ENCODE measurements at places on chromosomes 6 and 20.

GRCh38 chr6:106872049-106872448 is 102.5 kb downstream of the CD24 start:
- no peak for DNase-seq

DNA sequence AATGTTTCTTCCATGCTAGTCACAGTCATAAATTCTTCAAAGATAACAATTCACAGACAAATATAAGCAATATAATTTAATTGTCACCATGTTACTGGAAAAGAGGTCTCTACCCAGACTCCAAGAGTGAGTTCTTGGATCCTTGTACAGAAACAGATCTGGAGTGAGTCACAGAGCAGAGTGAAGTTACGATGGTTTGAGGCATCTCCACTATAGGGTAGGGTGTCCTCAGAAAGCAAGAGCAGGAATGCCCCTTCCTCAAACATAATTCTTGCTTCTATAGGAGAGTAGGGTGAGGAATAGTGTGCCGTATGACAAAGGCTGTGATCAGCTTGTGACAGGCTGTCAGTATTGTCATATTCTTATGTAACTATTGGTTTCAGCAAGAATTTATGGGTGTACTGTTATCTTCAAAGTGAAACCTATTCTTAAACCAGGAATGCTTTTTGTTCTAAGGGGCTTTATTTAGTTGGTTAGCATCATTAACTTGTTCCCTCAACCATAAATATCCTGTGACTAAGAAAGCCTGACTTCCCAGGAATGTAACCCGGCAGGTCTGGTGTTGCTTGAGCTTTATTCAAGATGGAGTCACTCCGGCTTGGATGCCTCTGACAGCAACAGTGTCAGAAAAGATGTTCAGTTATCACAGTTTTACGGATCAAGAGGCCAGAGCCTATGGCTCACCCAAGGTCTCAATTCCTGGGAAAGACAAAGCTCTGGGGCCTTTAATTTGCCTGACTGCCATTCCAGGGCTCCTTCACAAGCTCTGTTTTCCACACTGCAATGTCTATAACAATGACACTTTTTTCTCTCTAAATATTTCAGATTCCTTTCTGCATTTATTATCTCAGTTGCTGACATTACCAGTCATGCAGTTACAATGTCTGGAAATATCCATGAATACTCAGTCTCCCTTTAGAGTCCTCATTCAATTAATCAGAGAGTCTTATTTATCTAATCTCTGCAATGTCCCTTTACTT is 298.6 kb downstream of the C6orf118 start:
- DNase-seq = no peak

- no peak for DNase-seq
Observed at GRCh38 chr6:153074761-153075160, 56.3 kb downstream of the RGS17 start.

GRCh38 chr20:38294076-38294591 is 9.8 kb upstream of the BPI start:
- DNase-seq = no peak

DNA sequence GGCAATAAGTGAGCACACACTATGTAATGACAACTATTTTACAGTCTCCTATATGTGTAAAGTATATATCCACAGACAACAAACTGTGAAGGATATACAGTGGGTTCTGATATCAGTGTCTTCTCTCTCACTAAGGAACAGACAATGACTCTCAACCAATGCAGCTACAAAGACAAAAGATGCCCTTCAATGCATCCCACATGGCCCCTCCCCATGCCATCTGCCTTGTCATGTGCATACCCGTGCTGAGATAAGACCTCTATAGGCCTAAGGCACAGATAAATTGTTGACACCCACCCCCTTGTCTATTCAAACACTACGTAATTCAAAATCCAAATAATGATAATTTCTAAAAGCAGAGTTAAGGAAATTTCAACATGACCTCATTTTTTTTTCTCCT is 1123.5 kb upstream of the MAP3K7 start:
- no peak for DNase-seq

GRCh38 chr6:38179300-38179699 is 359.8 kb downstream of the ZFAND3 start:
- DNase-seq = no peak

DNA sequence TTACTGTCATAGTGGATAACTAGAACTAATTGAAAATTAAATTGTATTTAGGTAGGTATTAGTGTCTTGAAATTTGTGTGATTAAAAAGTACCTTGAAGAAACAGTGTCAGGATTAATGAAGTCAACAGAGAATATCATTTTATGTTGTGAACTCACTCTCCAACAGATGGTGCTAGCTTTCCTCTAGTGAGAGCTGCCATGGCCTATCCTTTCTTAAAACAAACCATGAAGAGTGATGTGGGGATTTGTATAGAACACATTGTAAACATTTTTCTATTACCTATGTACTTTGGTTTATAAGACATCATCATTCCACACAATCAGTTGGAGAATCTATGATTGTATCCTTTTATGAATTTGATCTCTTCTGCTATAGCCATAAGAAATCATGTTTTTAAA is 4.8 kb upstream of the SRSF12 start:
- DNase-seq = no peak

- no peak for DNase-seq
Observed at GRCh38 chr6:101935732-101936131, 542.2 kb downstream of the GRIK2 start.

DNA sequence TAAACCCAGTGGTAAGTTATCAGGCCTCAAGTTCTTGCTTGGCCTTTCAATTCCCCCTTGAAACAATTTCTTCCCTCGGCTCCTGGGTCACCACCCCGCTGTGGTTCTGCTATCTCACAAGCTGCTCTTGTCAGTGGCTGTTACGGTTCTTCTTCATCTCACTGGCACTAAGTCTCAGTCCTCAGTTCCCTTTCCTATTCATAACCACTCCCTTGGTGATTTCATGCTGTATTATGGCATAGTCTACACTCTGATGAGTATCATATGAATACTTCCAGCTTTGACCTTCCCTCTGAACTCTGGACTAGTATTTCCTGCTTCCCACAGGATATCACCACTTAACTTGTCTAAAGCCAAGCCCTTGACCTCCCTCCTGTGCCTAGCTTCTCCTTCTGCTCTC is 7.9 kb downstream of the TAAR1 start:
- no peak for DNase-seq

GRCh38 chr6:127481111-127481510 is 21.9 kb upstream of the KIAA0408 start:
- DNase-seq = no peak

- no peak for DNase-seq
Observed at GRCh38 chr6:13289789-13290318, 38.5 kb downstream of the TBC1D7 start.

DNA sequence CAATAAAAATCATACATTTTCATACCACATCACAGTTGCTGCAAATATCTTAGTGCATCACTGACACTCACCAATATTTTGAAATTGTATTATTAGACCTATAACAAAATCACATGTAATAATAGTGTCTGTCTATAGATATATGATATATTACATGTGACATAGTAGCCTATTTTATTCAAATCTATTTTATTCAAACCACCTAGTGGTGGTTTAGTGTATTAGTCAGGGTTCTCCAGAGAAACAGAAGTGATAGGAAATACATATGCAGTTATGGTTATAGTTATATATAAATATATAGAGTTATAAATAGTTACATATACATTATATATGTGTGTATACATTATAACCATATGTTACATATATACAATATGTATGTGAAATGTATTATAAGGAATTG is 366.5 kb upstream of the ARID1B start:
- no peak for DNase-seq

- no peak for DNase-seq
Observed at GRCh38 chr6:81876971-81877370, 124.5 kb upstream of the TENT5A start.

- DNase-seq = no peak
Observed at GRCh38 chr20:63192721-63193120, 23.2 kb downstream of the YTHDF1 start.

DNA sequence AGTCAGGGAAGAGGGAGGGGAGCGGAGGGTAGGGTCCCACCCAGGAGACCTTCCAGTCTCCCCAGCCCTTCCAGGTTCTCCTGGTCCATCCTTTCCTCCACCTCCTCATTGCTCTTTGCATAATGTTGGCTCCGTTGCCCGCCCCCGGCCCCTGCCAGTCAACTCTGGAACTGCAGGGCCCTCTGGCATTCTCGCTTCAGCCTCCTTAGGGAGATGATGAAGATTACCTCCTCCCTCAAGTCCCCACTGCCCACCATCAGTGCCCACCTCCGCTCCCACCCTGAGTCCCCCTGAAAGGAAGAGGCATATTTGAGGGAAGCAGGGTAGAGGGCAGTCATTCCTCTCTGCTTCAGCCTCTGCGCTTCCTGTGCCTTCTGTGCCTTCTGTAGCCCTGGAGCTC is 8.5 kb downstream of the TMEM63B start:
- DNase-seq = no peak

DNA sequence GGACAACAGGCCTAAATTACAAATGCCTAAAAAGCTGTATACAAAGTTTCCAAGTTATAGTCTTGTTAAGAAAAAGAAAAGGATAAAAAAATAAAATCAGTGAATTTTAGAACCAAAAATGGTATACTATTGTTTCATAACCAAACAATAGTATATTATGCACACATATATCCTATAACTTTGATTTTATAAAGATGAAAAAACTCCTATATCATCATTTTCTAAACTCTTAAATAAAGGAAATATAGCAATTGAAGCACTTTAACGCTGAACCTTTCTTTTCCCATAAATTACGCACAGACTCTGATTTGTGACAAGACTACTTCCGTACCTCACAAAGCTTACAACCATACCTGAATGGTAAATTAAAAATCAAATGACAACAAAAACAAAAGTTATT is 35.9 kb upstream of the MCM9 start:
- no peak for DNase-seq

- DNase-seq = peak; percentile 43
Observed at GRCh38 chr6:137415127-137415833, 78.9 kb downstream of the OLIG3 start.

DNA sequence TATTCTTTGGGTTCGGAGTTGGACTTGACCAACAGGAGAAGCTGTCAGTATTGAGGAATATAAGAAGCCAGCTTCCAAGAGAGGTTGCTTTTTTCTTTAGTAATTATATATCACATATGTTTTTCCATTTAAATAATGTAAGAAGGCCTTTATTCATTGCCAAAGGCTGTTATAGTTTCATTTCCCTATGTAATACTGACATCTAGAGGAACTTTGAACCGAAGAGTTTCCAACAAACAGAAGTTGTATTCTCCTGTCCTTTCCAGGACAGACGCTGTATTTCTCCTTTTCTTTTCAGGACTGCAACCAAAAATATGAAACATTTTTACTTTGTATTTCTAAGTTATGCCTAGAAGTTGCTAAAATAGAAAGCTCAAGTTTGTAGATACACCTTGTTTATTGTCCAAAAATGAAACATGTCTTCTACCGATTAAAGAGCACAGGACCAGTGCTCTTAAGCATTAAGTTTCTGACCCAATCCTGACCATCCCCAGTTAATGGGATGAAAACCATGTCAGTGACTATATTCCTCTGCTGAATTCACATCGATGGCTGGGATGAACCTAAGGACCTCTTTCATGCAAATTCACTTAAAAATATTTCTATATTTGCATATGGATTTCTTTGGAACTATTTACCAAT is 55.1 kb downstream of the MYLK4 start:
- DNase-seq = no peak

GRCh38 chr20:23200914-23201313 is 114.8 kb upstream of the CD93 start:
- no peak for DNase-seq

- DNase-seq = no peak
Observed at GRCh38 chr6:37407948-37408347, 25.1 kb upstream of the CMTR1 start.

- DNase-seq = no peak
Observed at GRCh38 chr20:45253261-45253660, 1.1 kb downstream of the SLPI start.

DNA sequence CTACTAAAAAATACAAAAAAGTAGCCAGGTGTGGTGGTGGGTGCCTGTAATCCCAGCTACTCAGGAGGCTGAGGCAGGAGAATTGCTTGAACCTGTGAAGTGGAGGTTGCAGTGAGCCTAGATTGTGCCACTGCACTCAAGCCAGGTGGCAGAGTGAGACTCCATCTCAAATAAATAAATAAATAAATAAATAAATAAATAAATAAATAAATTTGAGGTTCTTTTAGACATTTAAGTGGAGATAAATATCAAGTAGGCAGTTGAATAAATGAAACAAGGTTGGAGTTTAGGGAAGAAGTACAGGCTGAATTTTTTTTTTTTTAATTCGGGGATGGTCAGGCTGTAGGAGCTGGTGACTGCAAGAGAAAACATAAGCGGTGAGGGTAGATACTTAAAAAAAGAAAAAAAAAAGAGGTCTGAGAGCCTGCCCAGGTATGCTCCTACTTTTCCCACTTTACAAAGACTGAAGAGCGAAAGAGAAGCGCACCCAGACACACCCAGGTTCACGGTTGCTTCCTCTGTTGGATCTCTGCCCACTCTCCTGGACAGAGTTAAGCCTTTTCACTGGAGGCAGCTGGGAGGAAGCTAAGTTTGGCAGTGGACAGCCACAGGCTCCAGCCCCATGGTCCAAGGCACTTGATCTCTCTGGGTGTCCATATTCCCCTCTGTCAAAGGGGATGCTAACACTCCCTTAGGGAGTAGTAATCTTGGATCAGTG is 100.9 kb upstream of the PRDM1 start:
- DNase-seq = no peak

DNA sequence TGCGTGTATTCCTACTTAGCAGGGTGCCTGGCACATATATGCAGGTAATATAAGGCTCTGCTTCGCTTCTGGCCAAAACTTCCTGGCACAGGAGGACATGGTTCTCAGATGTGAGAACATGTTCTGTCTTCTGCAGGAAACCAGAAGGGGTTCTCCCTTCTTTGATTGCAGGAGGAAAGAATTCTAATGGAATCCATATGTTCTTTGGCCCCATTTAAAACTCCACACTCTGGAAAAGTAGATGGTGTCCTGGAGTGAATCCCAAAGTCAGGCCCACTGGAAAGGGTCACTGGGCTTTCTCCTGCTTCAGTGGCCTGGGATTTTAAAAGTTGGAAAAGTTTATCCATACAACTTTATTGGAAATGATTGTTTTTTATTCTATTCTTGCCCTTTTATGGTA is 16.4 kb upstream of the CYP24A1 start:
- DNase-seq = no peak

DNA sequence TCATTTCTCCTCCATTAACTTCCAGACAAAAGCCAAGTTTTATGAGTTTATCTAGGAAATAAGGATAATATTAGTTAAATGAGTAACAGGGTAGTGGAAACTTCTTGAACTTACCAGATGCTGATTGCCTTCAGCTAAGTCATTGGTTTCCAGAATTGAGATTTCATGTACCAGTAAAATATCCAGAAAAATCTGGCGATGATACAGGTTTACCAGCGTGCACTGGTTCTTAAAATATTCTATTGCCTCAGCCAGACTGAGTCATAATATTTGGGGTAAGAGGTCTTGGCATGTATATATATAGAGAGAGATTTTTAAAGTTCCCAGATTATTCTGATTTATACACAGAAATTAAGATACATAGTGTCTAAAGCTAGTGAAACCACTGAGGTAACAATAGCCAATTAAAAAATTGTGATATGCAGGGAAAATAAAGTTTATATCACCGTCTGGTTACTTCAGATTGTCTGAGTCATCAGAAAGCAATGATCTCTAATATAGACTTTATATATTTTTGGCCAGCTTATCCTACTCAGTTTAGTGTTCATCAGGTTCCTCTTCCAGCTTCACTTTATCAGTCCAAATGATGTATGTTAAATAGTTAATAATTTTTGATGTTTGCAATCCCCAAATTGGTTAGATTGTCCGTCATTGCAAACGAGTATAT is 39.5 kb upstream of the SDHAF4 start:
- DNase-seq = no peak

Data from neural crest cell (in vitro differentiated cells).